ENCODE measurements at places on chromosomes 7 and 10.

GRCh38 chr10:124094419-124094785 lies 1.0 kb upstream of the CHST15 start:
- DNase-seq, result no peak

GRCh38 chr7:41002741-41003610 lies 699.9 kb downstream of the INHBA start:
- peak; percentile 64 for DNase-seq

DNA sequence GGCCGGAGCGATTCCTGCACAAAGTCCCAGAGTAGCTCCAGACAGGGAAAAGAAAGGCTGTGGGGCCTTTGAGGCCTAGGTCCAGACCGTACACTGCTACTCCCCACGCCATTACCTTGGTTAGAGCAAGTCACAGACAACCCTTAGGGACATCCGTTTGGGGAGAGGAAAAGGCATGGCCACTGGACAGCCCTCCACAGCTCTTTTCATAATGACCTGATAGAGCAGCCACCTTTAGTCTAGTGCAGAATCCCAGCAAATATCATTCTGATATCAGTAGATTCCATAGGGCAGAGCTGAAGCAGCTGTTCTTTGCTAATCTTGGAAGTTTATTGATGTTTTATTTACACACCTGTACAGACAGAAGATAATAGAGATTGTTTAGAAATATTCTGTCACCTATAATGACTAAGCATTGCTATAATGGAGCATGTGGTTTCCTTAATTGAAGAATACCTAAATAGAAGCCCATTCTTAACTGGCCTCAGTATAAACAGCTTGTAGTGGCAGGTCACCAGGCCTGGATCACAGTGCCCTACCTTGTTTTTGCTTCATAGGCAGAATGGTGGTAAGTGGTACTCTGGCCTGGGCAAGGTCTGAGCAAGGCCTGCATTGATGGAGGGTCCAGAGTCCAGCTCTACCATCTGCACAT lies 27.9 kb downstream of the OGDH start:
- no peak for DNase-seq

GRCh38 chr10:76179806-76180205 lies 748.4 kb downstream of the LRMDA start:
- DNase-seq, result no peak

- no peak for DNase-seq
These were observed 334.8 kb upstream of the GALNT17 start for GRCh38 chr7:70797109-70797514.

- no peak for DNase-seq
These were observed 189.2 kb downstream of the FAM107B start for GRCh38 chr10:14585287-14586193.

DNA sequence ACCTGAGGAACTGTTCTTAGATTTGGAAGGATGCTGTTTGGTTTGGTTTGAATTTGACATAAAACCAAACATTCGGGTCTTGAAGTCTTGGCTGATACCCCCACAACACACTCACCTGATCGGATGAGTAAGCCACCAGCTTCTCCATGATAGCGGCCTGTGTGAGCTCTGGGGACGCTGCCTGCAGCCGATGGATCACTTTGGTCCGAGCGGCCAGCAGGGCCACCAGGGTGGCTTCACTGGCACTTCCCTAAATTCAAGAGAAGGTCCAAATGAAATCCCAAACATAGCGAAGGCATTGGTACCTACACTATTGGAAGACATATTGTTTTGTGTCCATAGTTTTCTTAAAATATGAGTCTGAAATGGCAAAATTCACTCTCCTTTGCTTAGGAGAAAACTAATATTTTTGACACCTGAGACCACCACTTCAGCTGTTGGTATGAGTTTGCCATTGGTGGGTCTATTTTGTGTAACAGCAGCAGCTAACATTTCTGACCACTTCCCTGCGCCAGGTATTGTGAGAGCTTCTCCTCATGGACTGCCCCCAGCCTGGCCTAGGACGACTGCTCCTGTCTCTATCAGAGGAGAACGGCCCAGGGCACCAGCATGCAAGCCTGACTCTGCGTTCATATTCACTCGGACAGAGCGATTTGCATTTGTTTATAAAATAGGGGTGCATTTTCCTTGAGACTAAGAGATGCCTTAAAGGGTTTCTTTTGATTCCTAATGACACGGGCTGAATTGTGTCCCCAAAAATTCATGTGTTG lies 35.9 kb downstream of the DDC start:
- DNase-seq, result no peak

DNA sequence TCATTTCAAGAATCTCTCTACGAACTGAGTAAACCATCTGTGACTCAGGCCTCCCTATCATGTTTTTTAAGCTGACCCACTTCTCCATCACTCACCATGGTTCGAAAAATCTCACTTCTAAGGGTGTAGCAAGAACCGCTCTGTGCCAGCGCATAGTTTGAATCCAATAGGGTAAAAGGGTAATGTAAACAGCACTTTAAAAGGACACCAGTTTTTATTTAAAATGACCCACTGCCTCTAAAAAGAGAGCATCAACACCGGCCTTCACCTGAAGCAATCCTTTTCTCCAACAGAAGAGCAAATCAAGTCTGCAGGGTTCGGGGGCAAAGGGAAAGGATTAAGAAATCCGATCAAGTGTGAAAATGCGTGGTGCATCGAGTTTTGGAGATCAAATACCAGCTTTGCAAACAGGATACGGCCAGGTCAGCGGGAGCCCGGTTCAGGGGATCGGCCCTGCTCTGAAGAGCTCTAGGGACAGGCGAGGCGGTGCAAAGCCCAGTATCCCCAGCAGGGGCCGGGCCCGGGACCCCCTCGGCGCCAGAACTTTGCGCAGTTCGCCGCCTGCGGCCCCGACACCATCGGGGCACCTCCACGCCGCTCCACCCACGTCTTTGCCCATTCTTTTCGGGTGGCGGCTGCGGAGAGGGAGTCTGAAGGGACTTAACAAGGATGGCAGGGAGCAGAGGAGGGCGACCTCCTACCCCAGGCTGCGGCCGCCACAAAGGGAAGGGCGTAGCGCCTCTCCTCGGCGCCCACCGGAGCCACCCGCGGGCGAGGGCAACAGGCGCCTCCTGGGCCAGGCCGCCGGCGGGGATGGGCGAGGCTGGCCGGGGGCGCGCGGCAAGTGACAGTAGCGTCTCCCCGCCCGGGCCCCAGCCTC lies 842 bp downstream of the NMT2 start:
- DNase-seq, result peak; percentile 83

GRCh38 chr10:73998929-73999691 lies 1.2 kb downstream of the VCL start:
- peak; percentile 54 for DNase-seq

GRCh38 chr10:7611909-7612308 lies 54.9 kb downstream of the ITIH5 start:
- DNase-seq, result no peak

- no peak for DNase-seq
These were observed 54.6 kb downstream of the AFAP1L2 start for GRCh38 chr10:114349522-114350215.

DNA sequence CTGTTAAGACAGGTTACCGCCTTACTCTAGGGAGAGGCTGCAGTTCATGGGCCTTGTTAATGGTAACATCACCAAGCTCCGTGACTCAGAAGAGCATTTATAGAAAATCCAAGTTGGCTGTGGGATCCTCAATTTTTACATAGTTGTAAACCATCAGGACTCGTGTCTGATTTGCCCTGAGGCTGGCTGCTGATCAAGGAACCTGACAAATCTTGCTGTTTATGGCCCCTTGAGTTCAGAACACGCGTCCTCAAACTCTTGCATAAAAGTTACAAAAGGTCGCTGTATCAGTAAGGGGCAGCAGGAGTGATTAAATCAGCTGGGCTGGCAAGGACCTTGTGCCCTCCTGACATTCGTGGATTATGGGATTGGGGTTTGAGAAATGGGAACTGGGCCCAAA lies 4.6 kb downstream of the SLC13A4 start:
- DNase-seq, result no peak

- DNase-seq, result no peak
These were observed 143.9 kb upstream of the LSM8 start for GRCh38 chr7:118039963-118040489.

GRCh38 chr10:108598320-108598695 lies 1325.0 kb downstream of the XPNPEP1 start:
- no peak for DNase-seq

DNA sequence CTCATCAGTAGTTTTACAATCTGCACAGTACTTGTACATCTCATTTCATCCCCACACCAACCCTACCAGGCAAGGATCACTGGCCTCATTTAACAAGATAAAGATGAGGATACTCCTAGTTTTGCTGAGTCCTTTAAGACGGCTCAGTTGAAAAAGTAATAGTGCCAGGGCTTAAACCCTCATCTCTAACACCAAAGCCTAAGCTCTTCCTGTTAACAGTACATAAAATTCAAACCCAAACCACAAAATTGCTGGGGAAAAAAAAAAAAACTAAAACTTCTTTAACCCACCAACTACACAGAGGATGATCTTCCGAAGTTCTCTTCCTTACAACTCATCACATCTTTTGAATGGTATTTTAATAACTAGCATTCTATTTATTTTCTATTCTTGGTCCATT lies 1.3 kb downstream of the SAR1A start:
- peak; percentile 39 for DNase-seq

DNA sequence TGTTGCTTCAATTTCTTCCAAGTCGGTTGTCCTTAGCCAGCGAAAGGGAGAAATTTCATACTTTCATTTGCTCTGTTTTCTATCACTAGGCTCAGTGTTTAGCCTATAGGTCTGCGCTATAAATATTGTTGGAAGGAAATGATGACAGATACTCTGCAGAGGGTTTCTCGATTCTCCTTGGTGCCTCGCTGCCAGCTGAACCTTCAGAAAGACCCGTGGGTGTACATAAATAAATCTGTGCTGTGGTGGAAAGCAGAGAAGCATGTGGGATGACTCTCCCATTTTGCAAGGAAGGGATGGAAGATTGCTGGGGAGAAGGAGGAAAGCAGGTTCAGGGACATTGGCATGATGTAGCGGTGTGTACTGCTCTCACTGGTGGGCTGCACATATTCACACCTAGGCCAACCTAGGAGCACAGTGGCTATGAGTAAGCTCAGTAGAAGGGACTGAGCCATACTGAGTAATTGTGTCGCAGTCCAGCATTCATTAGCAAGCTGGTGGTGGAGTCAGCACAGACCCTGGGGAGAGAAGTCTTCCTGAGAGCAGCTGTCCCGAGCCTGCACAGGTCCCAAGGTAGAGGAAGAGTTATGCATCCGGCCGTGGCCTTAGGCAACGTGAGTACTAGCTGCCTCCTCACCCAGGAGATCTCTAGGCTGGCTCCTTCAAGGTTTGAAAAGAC lies 50.5 kb downstream of the PNLIPRP3 start:
- no peak for DNase-seq

GRCh38 chr10:107409522-107409921 lies 245.0 kb upstream of the SORCS1 start:
- DNase-seq, result peak; percentile 18

DNA sequence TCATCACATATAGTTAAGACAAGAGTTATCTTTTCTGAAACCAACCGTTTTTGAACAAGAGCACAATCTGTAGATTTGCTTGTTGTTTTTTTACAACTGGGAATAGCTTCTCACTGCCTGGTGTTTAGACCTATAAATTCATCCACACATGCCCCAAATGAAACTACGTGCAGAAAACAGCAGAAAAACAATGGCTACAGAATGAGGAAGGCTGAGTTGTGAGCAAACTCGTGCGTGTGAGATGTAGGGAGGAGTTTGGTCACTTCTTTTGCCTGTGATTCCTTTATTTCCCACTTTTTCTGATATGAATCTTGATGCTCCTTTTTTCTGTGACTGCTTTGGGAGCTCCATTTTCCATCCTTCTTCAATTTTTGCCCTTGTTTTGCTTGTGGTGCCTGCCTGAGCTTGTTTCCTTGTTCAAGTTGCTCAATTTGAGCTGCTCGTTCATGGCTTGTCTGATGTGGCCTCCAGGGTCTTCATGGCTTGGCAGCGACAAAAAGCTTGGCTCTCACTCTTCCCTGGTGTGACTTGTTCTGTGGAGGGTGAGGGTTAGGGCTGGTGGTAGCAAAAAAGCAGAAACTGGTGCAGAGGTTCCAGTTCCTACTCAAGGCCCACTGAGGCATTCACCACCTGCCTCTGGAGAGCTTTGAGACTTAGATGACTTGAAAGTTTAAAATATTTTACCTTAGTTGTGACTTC lies 76.9 kb downstream of the ZNF365 start:
- DNase-seq, result no peak

GRCh38 chr7:96998744-96999143 lies 6.6 kb upstream of the DLX6 start:
- DNase-seq, result no peak

- DNase-seq, result peak; percentile 53
These were observed 562 bp downstream of the TMEM243 start for GRCh38 chr7:87218796-87219544.

- DNase-seq, result peak; percentile 94
These were observed 44.0 kb downstream of the LAMB1 start for GRCh38 chr7:107958764-107959526.

- no peak for DNase-seq
These were observed 36.7 kb downstream of the PRF1 start for GRCh38 chr10:70565556-70566514.

DNA sequence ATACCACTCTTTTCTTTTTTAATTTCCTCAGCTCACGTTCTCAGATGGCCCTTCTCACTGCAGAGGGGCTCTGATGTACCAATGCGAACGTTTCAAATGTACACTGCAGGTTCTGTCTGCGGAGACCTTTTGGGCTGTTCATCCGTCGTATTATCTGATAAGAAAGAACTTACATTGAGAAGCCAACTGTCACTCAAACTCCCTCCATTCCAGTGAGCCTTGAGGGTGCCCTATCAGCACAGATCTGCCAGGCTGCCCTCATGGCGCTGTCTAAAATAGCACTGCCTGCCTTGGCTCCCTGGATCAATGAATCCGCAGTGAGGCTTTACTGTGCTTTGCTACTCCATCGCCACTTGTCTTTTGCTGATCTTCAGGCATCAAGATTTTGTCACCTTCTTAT lies 61.8 kb downstream of the ARL5B start:
- no peak for DNase-seq

GRCh38 chr7:94054130-94054529 lies 50.0 kb upstream of the BET1 start:
- DNase-seq, result no peak

DNA sequence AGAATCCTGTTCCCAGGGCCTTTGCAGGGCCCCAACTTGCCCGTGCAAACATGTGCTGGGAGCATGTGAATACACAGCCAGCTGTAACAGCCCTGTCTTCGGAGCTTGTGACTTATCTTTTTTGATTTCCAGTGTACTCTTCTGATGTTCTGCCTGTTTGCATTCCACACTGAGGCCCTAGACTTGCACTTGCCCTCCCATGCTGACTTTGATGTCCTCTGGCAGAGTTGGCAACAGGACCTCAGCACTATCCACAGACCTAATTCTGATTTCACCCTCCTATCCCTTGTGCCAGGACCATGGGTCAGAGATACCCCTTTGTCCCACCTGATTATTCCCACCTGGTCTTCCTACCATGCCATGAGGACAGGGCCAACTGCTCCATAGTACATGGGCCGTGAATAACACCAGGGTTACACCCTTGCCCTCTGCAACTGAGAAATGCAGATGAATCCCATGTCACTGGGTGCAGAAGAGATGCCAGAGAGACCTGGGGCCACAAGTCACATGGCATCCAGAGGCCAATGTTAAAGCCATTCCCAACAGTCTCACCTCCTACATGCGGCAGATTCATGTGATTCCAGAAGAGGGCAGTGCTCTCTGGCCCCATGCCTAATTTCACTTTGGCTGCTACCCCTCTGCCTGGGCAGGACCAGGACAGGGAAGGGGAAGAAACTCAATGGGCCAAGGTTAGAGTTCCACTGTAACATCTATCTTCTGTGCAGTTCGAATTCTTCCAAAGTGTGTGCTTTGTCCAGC lies 43.0 kb downstream of the SCRN1 start:
- DNase-seq, result peak; percentile 21

- DNase-seq, result no peak
These were observed 19.4 kb upstream of the NRP1 start for GRCh38 chr10:33353853-33354252.

- no peak for DNase-seq
These were observed 327.5 kb upstream of the MEOX2 start for GRCh38 chr7:16014031-16014430.

Measured in iris pigment epithelial cell (primary cell).